Stimulated activated CD8-positive, alpha-beta memory T cell treated with anti-CD3 and anti-CD28 coated beads, Interleukin-7, amount 100 ng/mL, for 1 hour (primary cell): ENCODE measurements at places on chromosomes 7 and 10.

DNA sequence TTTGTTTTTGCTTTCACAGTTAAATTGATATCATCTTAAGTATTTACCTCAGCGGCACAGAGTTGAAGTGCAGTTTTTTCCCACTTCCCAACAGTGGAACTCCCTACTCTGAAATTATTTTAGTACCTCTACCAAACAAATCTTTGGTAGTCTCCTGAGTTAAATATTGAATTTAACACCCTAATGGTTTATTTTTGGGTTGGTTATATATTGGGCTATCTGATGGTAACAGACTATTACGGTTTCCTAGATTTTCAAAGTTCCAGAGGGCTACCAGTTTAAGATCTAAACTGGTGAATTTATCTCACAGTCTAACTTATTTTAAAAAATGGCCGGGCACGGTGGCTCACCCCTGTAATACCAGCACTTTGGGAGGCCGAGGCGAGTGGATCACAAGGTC, 1.3 kb downstream of the ZNF277 start:
- no peak for DNase-seq

- no peak for DNase-seq
These were observed 190.3 kb upstream of the ETV1 start for GRCh38 chr7:14179781-14180180.

DNA sequence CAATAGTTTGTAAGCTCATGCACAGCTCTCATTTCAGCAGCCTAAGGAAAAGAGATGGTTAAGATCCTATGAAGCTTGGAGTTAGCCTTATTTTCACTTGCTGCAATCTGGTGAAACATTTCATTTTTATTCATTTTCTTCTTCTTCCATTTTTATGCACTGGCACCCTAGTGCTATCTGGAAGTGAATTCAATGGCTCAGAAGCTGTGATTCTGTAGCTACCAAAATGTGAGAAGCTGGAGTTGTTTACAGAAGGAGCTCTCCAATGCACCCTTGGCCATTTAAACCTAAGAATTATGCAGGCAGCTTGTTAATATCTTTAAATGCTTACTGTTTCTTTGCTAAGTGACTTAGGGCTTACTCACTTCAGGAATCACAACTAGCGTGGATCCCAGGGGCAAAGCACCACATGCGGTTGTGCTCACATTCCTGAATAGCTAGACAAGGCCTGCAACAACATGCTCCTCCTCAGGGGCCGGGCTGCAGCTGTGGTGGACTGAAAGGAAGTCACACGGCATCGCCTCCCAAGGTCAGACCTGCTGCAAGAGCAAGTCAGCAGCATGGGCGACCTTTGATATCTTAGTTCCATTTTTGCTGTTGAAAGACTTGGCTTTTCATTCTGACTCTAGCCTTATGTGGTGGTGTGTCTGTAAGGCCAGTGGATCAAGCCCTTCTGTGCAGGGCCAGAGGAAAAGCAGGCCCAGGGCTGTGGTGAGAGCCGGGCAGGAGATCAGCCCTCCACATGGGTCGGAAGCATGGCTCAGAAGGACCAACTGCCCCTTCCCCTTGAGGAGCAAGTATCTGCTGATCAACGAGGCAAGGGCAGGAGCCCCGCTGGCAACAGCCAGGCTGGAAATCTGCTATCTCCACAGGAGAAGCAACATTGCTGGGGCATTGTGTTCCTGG, 91.9 kb upstream of the MBL2 start:
- DNase-seq = no peak

GRCh38 chr10:31099664-31100063, 68.0 kb upstream of the ZNF438 start:
- DNase-seq = no peak
